ENCODE measurements at places on chromosomes 2 and 18.

DNA sequence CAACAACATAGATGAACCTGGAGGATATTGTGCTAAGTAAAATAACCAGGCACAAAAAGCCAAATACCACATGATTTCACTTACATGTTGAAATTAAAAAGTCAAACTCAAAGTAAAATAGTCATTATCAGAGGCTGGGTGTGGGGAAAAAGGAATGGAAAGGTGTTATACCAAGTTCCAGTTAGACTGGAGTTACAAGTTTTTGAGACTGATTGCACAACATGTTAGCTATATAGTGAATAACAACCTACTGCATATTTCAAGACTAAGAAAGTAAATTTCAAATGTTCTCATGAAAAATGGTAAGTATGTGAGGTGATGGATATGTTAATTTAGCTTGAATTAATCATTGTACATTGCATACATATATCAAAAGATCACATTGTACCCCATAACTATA lies 116.8 kb upstream of the HNMT start:
- no peak for DNase-seq

DNA sequence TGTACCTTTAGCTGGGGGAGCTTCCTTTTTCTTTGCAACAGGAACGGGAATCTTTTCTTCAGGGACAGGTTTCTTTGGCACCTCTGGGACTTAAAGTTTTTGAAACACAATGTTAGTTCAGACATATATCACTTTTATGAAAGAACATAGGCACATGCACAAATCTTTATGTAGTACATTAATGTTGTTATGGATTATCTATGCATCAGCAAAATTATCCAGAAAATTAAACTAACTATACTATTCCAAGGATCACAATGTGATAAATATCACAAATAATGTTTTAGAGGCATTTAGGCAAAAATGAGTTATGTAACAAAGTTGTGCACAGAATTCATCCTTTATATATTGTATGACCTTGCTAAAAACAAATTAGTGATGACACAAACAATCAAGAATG lies 117.4 kb downstream of the TTN start:
- DNase-seq = no peak

DNA sequence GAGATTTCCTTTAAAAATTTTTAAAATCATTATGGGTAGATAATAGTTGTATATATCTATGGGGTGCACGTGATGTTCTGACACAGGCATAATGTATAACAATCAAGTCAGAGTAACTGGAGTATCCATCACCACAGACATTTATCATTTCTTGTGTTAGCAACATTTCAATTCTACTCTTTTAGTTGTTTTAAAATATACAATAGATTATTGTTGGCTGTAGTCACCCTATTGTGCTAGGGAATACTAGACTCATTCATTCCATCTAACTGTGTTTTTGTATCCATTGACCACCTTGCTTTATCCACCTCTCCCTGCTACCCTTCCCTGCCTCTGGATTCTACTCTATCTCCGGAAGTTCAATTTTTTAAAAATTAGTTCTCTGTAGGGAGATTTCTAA lies 31.0 kb downstream of the DYSF start:
- DNase-seq = no peak

- DNase-seq = no peak
Measured at GRCh38 chr2:238879043-238879442, 31.2 kb downstream of the TWIST2 start.
